Naive thymus-derived CD8-positive, alpha-beta T cell (primary cell): ENCODE measurements at places on chromosomes 7 and 10. TPM values are rescaled to one million over a fixed set of nuclear protein-coding genes. Genes with fewer than 3 reads are reported as not detected.

DNA sequence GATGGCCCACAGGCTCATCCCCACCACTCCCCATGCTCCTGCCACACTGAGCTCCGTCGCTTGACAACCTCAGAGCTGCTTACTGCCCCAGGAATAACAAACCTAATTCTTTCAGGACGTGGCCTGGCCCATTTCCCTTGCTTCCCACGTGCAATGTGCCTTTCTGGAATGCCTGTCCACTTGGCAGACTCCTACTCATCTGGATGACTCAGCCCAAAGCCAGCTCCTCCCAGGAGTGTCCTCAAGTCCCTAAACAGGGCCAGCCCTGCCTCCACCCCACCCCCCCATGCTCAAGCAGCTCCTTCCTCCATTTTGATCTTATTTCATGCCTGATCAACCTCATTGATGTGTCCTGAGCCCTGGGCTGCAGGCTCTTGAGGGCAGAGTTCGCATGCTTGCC lies 164.9 kb upstream of the RNF32 start:
- no peak for DNase-seq

Gene TFEC
- total RNA-seq, result 0.83 TPM

DNA sequence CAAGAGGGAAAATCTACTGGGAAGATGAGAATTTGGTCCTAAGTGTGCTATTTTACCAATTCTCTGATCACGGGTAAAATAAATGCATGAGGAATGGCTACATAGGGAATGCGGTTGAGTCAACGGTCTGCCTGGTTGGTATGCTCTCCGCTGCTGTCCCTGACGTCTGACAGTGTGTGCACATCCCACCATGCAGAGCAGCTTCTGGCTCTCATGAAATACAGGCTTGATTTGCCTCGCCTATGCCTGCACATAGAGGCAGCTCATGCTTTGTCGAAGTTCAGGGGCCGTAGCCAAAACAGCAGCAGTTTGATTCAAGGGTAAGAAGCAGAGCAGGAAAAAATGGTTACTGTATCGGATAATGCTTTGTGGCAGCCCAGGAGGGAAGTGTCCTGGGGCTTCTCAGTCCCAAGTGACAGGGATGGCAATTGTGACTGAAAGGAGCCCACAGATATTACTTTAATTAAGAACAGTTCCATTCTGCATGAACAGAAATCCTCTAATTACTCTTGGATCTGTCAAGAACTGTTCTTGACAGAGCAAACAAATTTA lies 268.4 kb upstream of the SLC26A5 start:
- no peak for DNase-seq

Gene CHAT
- not detected for total RNA-seq

DNA sequence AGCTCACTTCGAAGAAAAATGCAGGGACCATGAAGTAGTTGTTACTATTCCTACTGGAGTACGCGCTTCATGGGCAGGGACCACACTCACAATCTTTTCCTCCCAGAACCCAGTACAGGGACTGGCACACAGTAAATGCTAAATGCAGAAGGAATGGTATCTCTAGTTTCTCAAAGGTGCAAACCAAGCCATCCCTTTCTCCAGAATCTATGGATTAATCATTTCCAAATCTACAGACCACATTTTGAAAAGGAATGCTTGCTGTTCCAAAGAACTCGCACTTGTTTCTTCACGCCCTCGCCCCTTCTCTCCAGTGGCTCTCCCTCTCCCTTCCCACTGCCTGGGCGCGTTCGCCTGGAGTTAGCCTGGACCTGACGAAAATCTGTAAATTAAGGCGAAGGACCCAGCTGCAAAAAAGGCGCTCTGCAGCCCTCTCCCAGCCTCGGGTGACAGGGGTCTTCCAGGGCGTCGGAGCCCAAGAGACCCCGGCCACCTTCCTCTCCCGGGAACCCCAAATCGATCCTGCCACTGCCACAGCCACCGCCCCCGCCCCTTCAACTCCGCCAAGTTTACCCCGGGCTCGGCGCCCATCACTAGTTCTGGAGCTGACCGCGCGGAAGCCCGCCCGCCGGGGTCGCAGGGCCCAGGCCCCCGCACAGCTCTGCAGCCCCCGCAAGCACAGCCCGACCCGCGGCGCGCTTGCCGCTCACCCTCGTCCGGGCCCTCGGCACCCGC lies 527 bp downstream of the PDIA4 start:
- no peak for DNase-seq

Gene RAPGEF5
- not detected for total RNA-seq

- DNase-seq, result peak; percentile 85
Observed at GRCh38 chr10:102644646-102645387, 538 bp downstream of the TRIM8 start.

- DNase-seq, result no peak
Observed at GRCh38 chr7:144018065-144018464, 17.9 kb downstream of the OR6B1 start.

GRCh38 chr7:45599851-45600706 lies 25.9 kb downstream of the ADCY1 start:
- no peak for DNase-seq

Gene LRRTM3
- not detected for total RNA-seq

Gene FAM25C
- total RNA-seq, result not detected

GRCh38 chr10:71969929-71970328 lies 5.7 kb downstream of the CHST3 start:
- DNase-seq, result no peak

Gene DNAH11
- total RNA-seq, result 0.44 TPM

- DNase-seq, result no peak
Observed at GRCh38 chr7:157543276-157543675, 206.5 kb downstream of the DNAJB6 start.

DNA sequence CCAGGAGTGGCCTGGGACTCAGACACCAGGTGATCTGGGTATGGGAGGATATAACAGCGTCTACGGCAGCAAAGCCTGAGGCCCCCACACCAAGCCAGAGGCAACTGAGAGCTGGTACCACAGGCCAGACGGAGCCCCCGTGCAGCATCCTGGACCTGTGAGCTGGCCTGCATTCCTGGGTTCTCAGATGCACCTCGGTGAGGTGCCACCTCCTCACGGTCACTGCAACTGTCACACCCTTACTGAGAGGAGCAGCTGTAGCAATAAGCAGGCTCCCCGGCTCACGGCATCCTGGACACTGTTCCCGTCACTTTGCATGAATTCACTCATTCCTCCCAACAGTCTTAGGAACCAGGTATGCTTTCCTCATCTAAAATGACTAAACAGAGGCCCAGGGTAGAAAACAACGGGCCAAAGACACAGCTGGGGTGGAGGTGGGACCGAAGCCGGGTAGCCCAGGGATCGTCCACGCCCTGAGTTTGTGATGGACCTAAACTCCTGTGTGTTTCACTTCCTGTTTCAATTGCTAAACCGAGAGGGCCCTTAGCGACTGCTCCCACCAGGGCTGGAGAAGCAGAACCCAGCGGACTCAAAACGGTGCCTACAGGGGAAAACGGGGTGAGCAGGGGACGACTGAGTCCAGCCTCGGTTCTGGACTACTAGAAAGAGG lies 98.7 kb downstream of the CTBP2 start:
- DNase-seq, result no peak

DNA sequence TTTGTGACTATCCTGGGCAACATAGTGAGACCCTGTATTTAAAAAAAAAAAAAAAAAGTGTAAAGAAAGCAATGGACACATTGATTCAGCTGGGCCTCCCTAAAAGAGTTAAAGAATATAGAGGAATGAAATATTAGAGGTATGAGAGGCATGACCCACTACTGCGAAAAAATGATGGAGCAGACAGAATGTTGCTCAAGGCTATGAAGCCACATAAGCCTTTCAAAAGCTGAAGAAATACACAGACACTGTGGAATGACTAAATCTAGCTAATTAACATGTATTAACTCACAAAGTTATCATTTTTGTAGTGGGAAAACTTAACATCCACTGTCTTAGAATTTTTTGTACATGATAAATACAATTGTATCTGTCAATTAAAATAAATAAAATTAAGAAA lies 107.3 kb downstream of the HGF start:
- DNase-seq, result no peak

Gene MTPN
- total RNA-seq, result 74.1 TPM

GRCh38 chr7:38198366-38198765 lies 20.3 kb downstream of the STARD3NL start:
- DNase-seq, result no peak

GRCh38 chr10:122774231-122774630 lies 71.4 kb downstream of the CUZD1 start:
- no peak for DNase-seq

DNA sequence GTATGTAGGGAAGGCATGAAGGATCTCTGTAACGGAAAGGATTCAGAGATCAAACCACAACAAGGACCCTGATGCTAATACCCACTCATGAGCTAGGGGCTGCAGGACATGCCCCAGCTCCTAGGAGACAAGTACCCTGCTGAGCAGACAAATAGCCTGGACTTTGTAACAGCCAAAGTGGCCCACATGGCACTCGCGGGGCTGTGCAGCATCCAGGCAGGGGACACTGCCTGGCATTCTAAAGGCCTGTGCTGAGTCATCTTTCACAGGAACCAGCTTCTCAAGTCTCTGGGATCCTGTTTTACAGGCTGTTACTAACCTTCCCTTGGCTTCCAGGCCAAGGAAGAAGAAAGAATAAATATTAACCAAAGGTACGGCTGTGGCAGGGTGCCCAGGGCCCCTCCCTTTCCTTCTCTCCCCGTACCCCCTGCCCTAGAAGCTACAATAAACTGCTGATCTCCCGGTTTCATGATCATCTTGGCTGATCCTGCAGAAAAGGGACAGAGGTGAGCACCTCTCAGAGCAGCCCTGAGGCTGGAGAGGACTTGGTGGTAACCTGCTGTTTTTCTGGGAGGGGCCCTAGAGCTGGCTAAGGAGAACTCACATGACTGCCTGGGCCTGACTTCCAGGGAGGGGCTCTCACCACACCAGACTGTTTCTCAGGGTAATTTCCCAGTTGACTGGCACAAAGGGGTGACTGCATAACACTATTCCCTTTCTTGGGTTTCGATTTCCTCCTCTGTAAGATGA lies 4.2 kb upstream of the RPEL1 start:
- DNase-seq, result no peak
